Hair follicular keratinocyte (primary cell): ENCODE measurements at places on chromosomes 6 and 20. TPM values are rescaled to one million over a fixed set of nuclear protein-coding genes. Genes with fewer than 3 reads are reported as not detected.

The COL12A1 gene
- total RNA-seq: 121 and 205 TPM in 2 replicates

The TGM3 gene
- total RNA-seq: not detected in 2 replicates

The UNC5CL gene
- total RNA-seq: 0.27 and 0.62 TPM in 2 replicates

The MOG gene
- total RNA-seq: not detected in 2 replicates

The SLC17A2 gene
- not detected in 2 replicates for total RNA-seq

The MYH7B gene
- 0.65 TPM in 1 of 2 replicates, not detected in the other for total RNA-seq

The FAM217A gene
- total RNA-seq: not detected in 2 replicates

The PTCRA gene
- not detected in 2 replicates for total RNA-seq

The SUMO4 gene
- total RNA-seq: 0.15 and 0.16 TPM in 2 replicates

The PTPRK gene
- total RNA-seq: 46.3 and 54.1 TPM in 2 replicates

The SIRPB2 gene
- total RNA-seq: 0.15 TPM in 1 of 2 replicates, not detected in the other

The LTV1 gene
- 10.8 and 20.7 TPM in 2 replicates for total RNA-seq

The IFT52 gene
- total RNA-seq: 10.6 and 18.2 TPM in 2 replicates

The SLC9A8 gene
- 2.7 and 2.9 TPM in 2 replicates for total RNA-seq

The DSTN gene
- 316 and 336 TPM in 2 replicates for total RNA-seq

The CTCFL gene
- total RNA-seq: not detected in 2 replicates
